ENCODE measurements at places on chromosomes 1 and 21.

GRCh38 chr1:4079815-4080214 lies 179.7 kb upstream of the C1orf174 start:
- DNase-seq, result no peak

- no peak for DNase-seq
These were observed 3.4 kb upstream of the TRIM11 start for GRCh38 chr1:228410015-228410414.

GRCh38 chr1:14303011-14303410 lies 295.5 kb upstream of the KAZN start:
- no peak for DNase-seq

GRCh38 chr21:43262427-43262826 lies 93.6 kb downstream of the CRYAA start:
- no peak for DNase-seq

GRCh38 chr21:43712268-43712942 lies 6.5 kb upstream of the PDXK start:
- no peak for DNase-seq

DNA sequence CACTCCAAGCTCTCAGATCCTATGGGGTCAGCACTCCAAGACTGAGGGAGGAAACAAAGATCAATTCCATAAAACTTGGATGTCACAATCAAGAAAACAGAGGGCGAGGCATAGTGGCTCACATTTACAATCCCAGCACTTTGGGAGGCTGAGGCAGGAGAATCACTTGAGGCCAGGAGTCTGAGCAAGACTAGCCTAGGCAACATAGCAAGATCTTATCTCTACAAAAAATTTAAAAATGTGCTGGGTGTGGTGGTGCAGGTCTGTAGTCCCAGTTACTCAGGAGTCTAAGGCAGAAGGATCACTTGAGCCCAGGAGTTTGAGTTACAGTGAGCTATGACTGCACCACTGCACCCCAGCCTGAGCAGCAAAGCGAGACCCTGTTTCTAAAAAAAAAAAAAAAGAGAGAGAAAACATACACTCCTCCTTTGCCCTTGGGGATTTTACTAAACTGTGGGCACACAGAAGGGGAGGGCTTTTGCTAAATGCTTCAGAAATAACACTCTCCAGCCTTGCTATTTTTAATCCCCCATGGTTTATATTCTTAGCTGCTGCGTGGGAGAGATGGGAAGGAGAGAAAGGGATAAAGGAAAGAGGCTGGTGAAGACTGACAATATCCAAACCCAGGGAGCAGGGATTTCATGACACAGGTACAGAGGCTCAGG lies 18.1 kb downstream of the ARHGEF2 start:
- DNase-seq, result no peak

DNA sequence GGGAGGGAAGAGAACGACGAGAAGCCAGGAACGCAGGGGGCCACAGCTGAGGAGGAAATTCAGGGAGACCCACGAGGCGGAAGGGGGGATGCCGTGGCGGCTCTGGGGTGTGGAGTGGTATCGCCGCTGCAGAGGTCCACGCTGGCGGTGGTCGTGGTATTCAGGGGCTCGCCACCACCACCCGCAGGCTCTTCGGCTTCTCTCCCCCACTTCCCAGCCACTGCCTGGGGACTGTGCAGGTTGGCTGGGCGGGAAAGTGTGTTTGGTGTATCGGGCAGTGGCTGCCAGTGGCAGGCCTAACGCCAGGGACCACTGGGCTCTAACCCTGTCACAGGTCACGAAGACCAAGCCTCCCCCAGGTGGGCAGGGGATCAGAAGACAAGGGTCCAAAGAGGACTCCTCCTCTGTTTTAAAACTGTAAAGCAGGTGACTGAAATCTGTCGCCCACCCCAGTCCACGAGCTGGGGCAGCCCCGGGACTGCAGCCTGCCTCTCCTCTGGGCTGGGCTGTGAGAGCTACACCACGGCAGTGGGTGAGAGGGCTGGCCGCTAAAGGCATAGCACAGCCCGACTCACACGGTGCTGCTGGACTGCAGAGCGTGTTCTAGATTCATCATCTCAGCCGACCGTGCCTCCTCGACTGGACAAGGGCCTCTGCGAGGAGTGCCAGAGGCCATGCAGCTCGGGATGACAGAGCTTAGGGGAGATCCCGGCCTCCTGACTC lies 30.9 kb downstream of the SLC66A1 start:
- DNase-seq, result no peak

DNA sequence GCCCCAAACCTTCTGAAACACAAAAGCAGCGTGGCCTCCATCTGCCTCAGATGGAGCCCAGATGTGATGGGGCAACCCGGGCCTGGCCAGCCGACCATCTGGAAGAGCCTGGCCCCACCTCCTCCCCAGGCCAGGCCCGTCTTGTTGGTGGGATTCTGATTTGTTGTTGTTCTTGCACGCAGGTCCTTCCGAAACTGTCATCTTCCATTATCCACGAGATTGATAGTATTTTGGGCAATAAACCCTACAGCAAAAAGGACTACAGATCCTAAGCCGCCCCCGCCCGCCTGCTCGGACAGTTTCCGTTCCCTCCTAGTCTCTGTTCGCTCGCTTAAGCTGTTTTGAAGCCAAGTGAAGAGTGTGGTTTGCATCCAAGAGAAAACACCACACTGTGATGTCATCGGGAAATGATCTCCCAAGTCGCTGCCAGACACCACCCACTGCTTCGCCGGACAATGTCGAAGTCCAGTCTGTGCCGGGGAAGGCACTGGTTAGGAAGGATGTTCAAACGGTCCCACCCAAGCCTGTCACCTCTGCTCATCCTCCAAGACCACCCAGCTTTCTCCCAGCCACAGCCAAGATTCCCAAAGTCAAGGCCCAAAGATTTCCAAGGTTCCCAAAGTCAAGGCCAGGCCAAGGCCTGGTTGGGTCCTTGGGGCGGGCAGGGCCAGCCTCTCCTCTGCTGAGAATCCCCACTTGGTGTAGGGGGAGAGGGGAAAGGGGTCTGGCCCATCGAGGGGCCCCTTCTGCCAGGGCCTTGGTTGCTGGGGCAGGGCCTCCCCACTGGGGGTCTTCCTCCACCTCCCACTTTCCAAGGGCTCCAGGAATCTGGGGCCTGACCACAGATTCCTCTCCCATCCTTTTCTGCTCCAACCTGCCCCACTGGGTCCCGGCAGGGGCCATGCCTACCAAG lies 52.9 kb downstream of the KCNAB2 start:
- no peak for DNase-seq

DNA sequence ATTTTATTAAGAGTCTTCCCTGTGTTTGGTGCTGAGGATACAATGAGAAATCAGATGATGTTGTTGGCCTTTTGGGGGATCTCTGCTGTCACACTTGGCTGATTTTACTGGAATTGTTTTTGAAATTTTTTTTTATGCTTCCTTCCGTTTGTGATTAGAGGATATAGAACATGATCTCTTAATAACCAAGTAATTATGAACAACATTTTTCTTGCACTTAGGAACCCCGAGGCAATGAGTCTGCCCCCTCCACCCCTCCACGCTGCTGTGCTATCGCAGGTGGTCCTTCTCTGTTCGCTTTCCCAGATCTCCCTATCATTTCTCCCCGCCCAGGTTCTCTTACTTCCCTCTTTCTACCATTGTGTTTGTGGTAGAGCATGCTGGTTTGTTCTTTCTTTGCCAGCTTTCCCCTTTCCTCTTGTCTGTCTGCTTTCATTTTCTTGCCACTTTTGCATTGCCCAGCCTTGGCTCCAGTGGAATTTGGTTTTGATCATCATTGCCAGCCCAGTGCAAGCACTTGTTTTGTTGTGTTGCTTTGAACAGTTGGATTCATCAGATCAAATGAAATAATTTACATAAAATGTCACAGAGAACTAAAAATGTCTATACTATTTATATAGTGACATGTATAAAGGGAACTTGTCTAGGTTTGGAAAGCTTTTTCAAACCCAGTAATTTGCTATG lies 73.1 kb upstream of the SCCPDH start:
- DNase-seq, result no peak

- no peak for DNase-seq
These were observed 7.8 kb downstream of the F11R start for GRCh38 chr1:161013131-161013487.

DNA sequence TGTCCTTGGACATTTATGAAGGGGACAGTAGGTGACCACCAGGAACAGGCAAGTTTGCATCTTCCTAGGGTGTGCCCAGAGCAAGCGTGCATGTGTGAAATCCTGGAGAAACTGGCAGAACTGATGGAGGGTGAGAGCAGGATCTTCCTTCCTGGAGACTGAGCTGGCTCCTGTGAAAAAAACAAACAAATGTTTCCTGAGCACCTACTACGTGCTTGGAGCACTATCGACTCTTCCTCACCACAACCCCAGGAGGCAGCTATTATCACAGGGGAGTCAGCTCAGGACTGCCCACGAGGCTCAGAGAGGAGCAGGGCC lies 1.5 kb upstream of the EDN2 start:
- DNase-seq, result no peak

- DNase-seq, result no peak
These were observed 124.6 kb upstream of the NGF start for GRCh38 chr1:115462566-115463076.

- DNase-seq, result no peak
These were observed 121.8 kb upstream of the TNFSF4 start for GRCh38 chr1:173328961-173329360.

DNA sequence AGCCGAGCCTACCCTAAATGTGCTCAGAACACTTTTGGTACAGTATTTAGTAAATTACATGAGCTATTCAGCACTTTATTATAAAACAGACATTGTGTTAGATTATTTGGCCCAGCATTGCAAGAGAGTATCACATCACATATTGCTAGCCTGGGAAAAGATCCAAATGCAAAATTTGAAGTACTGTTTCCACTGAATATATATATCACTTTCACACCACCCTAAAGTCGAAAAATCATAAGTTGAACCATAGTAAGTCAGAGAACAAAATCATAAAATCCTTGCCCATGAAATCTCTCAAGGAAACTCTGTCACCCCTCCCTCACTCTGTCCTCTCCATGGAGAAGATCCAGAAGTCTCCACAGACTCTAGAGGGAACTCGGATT lies 33.1 kb downstream of the RGS8 start:
- DNase-seq, result no peak
